Endodermal cell (in vitro differentiated cells): ENCODE measurements at places on chromosomes 2 and 18. TPM values are rescaled to one million over a fixed set of nuclear protein-coding genes. Genes with fewer than 3 reads are reported as not detected.

DNA sequence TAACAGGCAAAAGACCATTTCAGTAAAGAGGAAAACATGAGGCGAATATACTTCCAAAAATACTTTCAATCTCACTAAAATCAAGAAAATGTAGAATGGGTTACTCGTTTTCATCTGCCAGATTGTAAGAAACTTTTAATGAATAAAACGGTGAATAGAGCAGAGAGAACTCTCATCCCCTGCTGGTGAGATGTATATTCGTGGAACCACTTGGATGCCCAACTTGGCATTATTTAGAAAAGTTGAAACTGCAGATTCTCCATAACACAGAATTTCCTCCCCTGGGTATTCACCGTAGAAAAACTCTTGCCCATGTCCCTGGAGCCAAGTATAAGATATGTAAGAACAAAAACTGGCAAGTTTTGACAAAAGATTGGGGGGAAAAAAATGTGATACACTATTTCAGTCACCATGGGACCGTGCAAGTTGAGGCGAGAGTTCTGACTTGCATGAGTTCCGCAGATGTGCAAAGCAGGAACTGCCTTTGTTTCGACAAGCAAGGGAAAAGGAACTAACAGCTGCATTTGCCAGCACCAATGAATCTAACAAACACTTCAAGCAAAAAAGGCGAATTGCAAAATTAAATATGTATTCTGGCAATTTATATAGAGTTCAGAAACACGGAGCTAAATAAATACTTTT is 14.8 kb downstream of the TIMM21 start:
- no peak overlapping the region for H3K27ac ChIP-seq
- no peaks in the 10 kb centered on the region for H3K27me3 ChIP-seq
- H3K36me3 ChIP-seq, result peaks cover 28% of the 10 kb centered on the region
- H3K4me1 ChIP-seq, result no peaks in the 10 kb centered on the region
- no peak for DNase-seq

GRCh38 chr2:235843591-235844395 is 324.4 kb downstream of the GBX2 start:
- H3K36me3 ChIP-seq, result no peaks in the 10 kb centered on the region
- no peak overlapping the region for H3K4me3 ChIP-seq
- no peaks in the 10 kb centered on the region for H3K27me3 ChIP-seq
- no peaks in the 10 kb centered on the region for H3K4me1 ChIP-seq
- DNase-seq, result no peak

Gene MRO
- 0.20 and 0.35 TPM in 2 replicates for total RNA-seq

GRCh38 chr18:49976795-49977560 is 163.6 kb upstream of the ACAA2 start:
- H3K27ac ChIP-seq, result no peak overlapping the region
- H3K27me3 ChIP-seq, result no peaks in the 10 kb centered on the region
- no peaks in the 10 kb centered on the region for H3K36me3 ChIP-seq
- H3K4me1 ChIP-seq, result peaks cover 3% of the 10 kb centered on the region

DNA sequence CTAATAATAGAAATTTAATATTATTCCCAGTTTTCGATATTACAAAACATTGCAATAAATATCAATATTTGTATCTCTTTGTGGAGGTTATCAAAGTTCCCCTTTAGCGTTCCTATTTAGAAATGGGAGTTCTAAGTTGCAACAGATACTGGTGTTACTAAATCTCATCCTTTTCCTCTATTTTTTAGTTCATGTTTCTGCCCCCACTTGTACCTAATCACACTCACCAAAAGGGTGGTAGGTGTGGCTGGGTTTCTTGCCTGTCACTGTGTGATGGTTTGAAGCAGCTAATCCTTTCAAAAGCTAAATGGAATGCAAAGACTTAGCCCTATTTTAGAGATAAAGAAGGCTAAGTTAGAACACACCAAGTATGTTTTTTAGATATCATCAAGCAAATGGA is 997.9 kb downstream of the TSN start:
- H3K4me3 ChIP-seq, result no peak overlapping the region
- no peak for DNase-seq
- H3K27ac ChIP-seq, result no peak overlapping the region
- no peaks in the 10 kb centered on the region for H3K27me3 ChIP-seq

DNA sequence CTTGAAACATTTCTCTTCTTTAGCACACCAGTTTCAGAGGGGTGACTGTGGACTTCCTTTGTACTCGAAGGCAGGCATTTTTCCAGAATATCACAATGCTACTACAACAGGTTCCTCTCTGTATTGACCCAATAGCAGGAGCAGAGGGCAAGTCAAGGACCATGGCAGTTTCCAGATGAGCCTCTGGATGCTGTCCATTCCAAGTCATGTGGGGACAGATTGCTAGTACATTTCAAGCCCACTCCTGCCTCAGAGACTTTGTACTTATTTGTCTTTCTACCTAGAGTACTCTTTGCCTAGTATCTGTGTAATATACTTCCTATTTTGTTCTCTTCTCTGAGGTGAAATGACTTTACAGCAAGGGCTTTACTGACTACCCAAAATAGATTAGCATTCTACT is 373.9 kb downstream of the PIK3C3 start:
- no peaks in the 10 kb centered on the region for H3K27me3 ChIP-seq
- no peak for DNase-seq
- H3K4me1 ChIP-seq, result no peaks in the 10 kb centered on the region

Gene SCYGR4
- not detected in 3 replicates for total RNA-seq

DNA sequence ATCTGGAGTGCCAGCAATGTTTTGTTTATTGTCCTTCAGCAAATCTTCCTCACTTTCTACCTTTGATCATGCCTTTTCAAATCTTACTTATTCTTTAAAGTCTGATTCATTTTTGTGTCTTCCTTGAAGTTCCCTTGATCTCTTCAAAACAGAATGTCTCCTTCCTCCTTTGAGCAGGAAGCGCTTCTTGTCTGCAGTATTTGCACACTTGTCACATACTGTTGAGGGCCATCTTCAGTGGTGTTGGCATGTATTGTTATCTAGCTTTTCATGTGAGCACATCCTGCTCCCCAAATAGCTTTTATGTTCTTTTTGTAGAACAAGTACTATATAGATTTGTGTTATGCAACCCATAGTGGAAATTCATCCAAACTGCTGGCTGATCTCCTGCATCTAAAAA is 5.9 kb upstream of the CERS6 start:
- no peaks in the 10 kb centered on the region for H3K27me3 ChIP-seq
- no peaks in the 10 kb centered on the region for H3K36me3 ChIP-seq
- H3K4me1 ChIP-seq, result no peaks in the 10 kb centered on the region
- H3K27ac ChIP-seq, result no peak overlapping the region
- H3K4me3 ChIP-seq, result no peak overlapping the region

GRCh38 chr2:181362561-181362960 is 94.6 kb upstream of the ITGA4 start:
- H3K27ac ChIP-seq, result no peak overlapping the region
- no peak for DNase-seq
- no peaks in the 10 kb centered on the region for H3K27me3 ChIP-seq

Gene L3MBTL4
- 2.8 and 4.6 TPM in 2 replicates for total RNA-seq

GRCh38 chr18:62730941-62731340 is 15.6 kb downstream of the PHLPP1 start:
- no peak for DNase-seq
- H3K4me3 ChIP-seq, result no peak overlapping the region
- H3K36me3 ChIP-seq, result no peaks in the 10 kb centered on the region

- DNase-seq, result no peak
- H3K27ac ChIP-seq, result no peak overlapping the region
- H3K36me3 ChIP-seq, result no peaks in the 10 kb centered on the region
- no peaks in the 10 kb centered on the region for H3K4me1 ChIP-seq
Measured at GRCh38 chr2:161146209-161146775, 13.9 kb upstream of the TANK start.

DNA sequence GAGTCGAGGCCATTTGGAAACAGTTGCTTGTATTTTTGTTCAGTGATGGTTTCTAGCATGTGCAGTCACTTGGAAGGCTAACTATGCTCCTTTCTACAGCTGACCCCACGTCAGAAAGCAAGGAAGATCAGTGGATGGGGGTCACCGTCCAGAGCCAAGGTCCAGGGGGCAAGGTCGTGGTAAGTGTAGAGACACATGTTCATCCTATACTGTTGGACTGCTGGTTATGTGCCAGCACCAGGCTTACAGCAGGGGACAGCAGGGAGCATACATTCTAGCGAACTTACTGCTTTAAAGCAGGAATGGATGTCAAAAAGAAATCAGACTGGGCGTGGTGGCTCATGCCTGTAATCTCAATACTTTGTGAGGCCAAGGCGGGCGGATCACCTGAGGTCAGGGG is 40.0 kb downstream of the ITGA6 start:
- peaks cover 8% of the 10 kb centered on the region for H3K4me1 ChIP-seq
- H3K27me3 ChIP-seq, result no peaks in the 10 kb centered on the region
- no peak overlapping the region for H3K4me3 ChIP-seq
- no peak overlapping the region for H3K27ac ChIP-seq

DNA sequence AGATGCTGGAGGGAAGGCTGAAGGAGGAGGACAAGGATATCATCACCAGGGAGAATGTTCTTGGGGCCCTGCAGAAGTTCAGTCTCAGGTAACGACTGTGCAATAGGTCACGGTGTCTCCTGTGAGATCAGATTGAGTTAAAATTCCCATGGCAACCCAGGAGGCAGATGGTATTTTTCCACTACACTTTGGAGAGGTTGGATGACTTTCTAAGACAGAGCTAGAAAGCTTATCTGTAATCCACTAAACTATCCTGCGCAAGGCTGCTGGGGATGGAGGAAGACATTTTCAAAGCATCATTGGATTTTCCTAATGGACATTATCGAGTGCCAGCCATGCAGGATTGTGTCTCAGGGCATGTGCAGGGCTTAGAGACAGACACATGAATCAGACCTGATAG is 74.6 kb downstream of the ARMC9 start:
- peaks cover 47% of the 10 kb centered on the region for H3K36me3 ChIP-seq
- no peak overlapping the region for H3K27ac ChIP-seq
- no peak for DNase-seq
- no peak overlapping the region for H3K4me3 ChIP-seq
- H3K4me1 ChIP-seq, result no peaks in the 10 kb centered on the region
- no peaks in the 10 kb centered on the region for H3K27me3 ChIP-seq

Gene LHCGR
- not detected in 2 replicates for total RNA-seq

Gene RAMP1
- total RNA-seq, result 0.40 to 0.76 TPM in 2 of 3 replicates, not detected in the other
